ENCODE measurements at places on chromosomes 3 and 15. TPM values are rescaled to one million over a fixed set of nuclear protein-coding genes. Genes with fewer than 3 reads are reported as not detected.

The PDE8A gene
- total RNA-seq, result 28.3 TPM

The SAMD7 gene
- total RNA-seq, result not detected

The SMCO1 gene
- total RNA-seq, result not detected

The TGFBR2 gene
- 51.5 TPM for total RNA-seq

The ANKRD34C gene
- total RNA-seq, result not detected

The PLOD2 gene
- total RNA-seq, result 142 TPM

The GOLGA8N gene
- 1.5 TPM for total RNA-seq

The SCAANT1 gene
- total RNA-seq, result not detected
